ENCODE measurements at places on chromosomes 3 and 15. TPM values are rescaled to one million over a fixed set of nuclear protein-coding genes. Genes with fewer than 3 reads are reported as not detected.

NRROS gene
- total RNA-seq: 8.2 TPM

DNA sequence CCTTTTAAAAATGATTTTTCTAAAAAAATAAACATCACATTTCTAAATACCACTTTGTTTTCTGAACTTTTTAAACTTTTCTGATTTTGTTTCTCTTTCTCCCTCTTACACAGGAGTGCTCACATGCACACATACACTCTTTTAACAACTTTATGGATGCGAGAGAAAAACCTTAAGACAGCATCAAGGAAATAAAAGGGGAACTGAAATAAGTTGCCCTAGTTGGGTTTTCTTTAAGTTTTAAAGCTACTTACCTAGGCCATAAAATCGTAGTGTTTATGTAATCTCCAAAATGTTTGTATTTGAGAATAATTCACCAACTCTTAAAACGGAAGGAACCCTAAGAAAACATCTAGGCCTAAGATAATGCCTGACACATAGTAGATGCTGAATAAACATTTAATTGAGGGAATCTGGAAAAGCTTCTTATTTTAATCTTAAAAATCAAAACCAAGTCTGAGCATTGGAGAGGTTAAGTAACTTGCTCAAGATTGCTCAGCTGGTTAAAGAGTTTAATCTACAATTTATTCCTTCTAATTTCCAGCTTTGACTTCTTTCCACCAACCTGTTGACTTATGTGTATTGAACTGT lies 1.2 kb upstream of the BBX start:
- no peak for DNase-seq

DNA sequence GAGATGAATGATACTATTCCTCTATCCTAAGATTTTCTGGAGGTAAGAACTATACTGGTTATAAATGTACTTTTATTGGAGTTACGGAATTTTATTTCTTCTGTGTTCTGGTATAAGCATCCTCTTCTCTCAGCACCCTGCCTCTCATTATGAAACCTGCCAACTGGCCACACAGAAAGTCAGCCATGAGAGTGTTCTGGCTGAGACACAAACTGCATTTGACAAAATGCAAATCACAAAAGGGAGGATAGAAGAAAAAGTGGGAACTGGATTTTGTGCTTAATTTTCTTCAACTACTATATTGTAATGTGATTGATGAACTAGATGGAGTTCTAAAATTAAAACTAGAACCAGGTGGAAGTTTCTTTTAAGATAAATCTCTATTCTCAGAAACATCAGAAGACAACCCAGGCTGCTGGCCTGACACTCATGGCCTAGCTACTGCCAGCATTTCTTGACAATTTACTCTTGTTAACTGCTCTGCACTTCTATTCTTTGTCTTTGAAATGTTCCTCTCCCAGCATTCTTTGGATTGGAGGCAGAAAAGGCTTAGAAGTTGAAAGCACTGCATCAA lies 143.1 kb downstream of the WDR76 start:
- peak; percentile 68 for DNase-seq

GRCh38 chr3:142863930-142864920 lies 24.7 kb downstream of the PCOLCE2 start:
- no peak for DNase-seq

DNA sequence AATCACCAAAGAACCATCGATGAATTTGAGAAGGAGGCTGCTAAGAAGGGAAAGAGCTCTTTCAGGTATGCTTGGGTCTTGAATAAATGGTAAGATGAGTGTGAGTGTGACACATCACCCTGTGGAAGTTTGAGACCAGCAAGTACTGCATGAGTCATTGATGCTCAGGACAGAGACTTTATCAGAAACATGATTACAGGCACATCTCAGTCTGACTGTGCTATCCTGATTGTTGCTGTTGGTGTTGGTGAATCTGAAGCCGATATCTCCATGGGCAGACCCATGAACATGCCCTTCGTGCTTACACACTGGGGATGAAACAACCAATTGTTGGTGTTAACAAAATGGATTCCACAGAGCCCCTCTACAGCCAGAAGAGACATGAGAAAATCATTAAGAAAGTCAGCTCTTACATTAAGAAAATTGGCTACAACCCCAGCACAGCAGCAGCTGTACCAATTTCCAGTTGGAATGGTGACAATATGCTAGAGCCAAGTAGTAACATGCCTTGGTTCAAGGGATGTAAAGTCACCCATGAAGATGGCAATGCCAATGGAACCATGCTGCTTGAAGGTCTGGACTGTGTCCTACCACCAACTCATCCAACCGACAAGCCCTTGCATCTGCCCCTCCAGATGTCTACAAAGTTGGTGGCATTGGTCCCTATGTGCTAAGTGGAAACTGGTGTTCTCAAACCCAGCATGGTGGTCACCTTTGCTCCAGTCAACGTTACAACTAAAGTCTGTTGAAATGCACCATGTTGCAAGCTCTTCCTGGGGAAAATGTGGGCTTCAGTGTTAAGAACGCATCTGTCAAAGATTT lies 20.5 kb downstream of the TM4SF4 start:
- DNase-seq: no peak
